Ammon's horn (tissue), 1 donor: ENCODE measurements at places on chromosomes 2 and 18.

GRCh38 chr2:233556881-233557736 lies 9.5 kb downstream of the USP40 start:
- DNase-seq, result no peak

- no peak for DNase-seq
These were observed 259.0 kb upstream of the SIX3 start for GRCh38 chr2:44682459-44682858.

- no peak for DNase-seq
These were observed 235.9 kb downstream of the EIPR1 start for GRCh38 chr2:3141696-3142095.

DNA sequence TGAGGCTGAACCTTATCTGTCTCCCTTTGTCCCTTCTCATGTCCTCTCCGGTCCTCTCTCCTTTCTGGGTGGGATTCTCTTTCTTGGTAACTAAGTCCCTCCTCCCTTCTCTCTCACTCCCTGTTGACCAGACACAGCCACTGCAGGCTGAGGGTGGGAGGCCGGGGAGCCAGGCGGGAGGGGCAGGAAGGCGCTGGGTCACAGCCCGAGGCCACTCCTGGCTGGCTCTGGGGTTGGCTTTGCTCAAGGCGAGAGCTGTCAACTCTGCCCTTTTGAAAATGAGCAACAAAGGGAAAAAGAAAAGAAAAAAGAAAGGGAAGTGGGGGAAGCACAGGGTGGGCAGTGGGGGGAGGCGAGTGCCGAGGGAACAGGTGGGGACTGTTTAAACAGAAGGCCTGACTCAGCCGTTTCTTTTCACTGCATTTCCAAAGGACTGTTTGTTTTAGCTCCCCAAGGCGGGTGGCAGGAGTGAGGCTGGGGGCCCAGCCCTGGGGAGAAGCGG lies 70.5 kb upstream of the IGFBP5 start:
- DNase-seq, result no peak

GRCh38 chr18:23918395-23919032 lies 96.0 kb upstream of the TTC39C start:
- DNase-seq, result peak; percentile 72

DNA sequence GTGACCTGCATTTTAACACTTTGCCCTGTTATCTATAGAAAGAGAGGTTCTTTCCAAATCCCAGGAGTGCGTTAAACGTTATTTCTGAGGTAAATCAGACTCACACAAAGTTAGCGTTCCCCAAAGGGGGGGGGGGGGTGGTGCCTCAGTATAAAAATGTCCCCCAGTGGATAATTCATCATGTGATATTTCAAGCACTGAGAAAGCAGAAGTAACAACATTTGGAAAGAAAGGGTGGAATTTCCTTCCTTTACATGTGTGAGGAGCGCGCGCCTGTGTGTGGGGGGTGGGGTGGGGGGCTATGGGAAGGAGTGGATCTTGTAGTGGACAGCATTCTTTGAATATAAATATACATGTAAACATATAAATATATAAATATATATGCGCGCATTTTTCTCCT lies 630.9 kb downstream of the NYAP2 start:
- no peak for DNase-seq

GRCh38 chr2:109497911-109498870 lies 115.6 kb downstream of the SEPTIN10 start:
- no peak for DNase-seq

GRCh38 chr2:71078624-71079023 lies 10.2 kb downstream of the NAGK start:
- no peak for DNase-seq

- DNase-seq, result peak; percentile 45
These were observed 858 bp downstream of the TP53I3 start for GRCh38 chr2:24083567-24084385.
